CD4-positive, CD25-positive, alpha-beta regulatory T cell (primary cell): ENCODE measurements at places on chromosomes 12 and 14.

GRCh38 chr14:64450255-64450654 lies 15.0 kb upstream of the AKAP5 start:
- no peak overlapping the region for H3K4me3 ChIP-seq
- DNase-seq: no peak
- no peak overlapping the region for H3K27ac ChIP-seq
- no peaks in the 10 kb centered on the region for H3K27me3 ChIP-seq
- H3K36me3 ChIP-seq: peaks cover 34% of the 10 kb centered on the region

GRCh38 chr12:77782034-77782433 lies 48.7 kb upstream of the NAV3 start:
- no peaks in the 10 kb centered on the region for H3K4me1 ChIP-seq
- no peak overlapping the region for H3K4me3 ChIP-seq
- no peak for DNase-seq
- H3K27ac ChIP-seq: no peak overlapping the region

DNA sequence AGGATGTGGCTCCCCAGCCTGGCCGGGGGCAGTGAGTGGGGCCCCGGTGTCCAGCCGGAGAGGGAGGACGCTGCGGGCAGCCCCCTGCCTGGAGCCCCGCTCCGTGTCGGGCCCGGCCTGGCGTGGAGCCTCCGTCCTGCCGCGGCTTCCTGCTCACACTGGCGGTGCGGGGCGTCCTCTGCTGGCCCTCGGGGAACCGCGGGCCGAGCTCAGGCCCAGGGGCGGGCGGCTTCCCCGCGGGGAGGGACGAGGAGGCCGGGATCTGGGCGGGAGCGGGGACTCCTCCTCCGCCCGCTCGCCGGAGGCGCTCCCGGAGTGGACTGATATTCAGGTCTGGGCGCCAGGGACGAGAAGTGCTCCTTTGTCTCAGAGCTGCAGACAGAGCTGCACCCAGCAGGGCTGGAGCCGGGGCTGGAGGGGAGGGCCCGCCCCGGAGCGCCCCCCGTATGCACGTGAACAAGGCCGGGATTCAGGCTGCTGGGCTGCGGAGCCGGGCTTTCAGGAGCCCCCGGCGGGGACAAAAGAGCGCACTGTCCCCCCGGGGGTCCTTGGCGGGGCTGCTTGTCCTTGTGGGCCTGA lies 2.2 kb downstream of the MMP17 start:
- peaks cover 33% of the 10 kb centered on the region for H3K4me1 ChIP-seq
- no peak for DNase-seq
- peaks cover 2% of the 10 kb centered on the region for H3K27me3 ChIP-seq
- no peaks in the 10 kb centered on the region for H3K36me3 ChIP-seq
- H3K27ac ChIP-seq: no peak overlapping the region

DNA sequence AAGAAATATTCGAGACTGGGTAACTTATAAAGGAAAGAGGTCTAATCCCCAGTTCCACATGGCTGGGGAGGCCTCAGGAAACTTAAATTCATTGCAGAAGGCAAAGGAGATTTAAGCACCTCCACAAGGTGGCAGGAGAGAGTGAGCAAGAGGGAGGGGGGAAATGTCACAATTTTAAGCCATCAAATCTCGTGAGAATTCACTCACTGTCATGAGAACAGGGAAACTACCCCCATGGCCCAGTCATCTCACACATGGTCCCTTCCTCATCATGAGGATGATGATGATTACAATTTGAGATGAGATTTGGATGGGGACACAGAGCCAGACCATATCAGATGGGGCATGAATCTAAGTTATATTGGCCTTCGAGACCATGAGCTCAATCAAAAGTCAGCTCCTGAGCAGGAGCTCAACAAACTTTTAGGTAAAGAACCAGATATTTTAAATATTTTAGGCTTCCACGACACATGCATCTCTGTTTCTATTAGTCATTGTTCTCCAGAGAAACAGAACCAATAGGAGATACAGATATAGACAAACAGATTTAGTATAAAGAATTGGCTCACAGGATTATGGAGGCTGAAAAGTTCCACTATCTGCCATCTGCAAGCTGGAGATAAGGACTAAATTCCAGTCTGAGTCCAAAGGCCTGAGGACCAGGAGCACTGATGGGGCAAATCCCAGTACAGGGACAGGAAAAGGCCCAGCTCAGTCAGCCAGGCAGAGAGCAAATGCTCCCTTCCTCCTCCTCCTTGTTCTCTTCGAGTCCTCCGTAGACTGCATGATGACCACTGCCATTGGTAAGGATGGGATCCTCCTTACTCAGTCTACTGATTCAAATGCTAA lies 24.9 kb downstream of the DGLUCY start:
- no peak overlapping the region for H3K4me3 ChIP-seq
- no peaks in the 10 kb centered on the region for H3K27me3 ChIP-seq
- peak; percentile 75 for DNase-seq
- H3K27ac ChIP-seq: no peak overlapping the region
- peaks cover 17% of the 10 kb centered on the region for H3K4me1 ChIP-seq
- H3K36me3 ChIP-seq: peaks cover 21% of the 10 kb centered on the region

GRCh38 chr12:51726931-51727330 lies 121.6 kb downstream of the FIGNL2 start:
- H3K27ac ChIP-seq: no peak overlapping the region
- no peaks in the 10 kb centered on the region for H3K4me1 ChIP-seq
- no peaks in the 10 kb centered on the region for H3K36me3 ChIP-seq
- H3K4me3 ChIP-seq: no peak overlapping the region
- peaks cover 6% of the 10 kb centered on the region for H3K27me3 ChIP-seq
- no peak for DNase-seq

GRCh38 chr14:90639641-90640040 lies 176.6 kb downstream of the TTC7B start:
- no peaks in the 10 kb centered on the region for H3K36me3 ChIP-seq
- no peaks in the 10 kb centered on the region for H3K4me1 ChIP-seq
- no peak overlapping the region for H3K4me3 ChIP-seq
- H3K27me3 ChIP-seq: no peaks in the 10 kb centered on the region
- no peak overlapping the region for H3K27ac ChIP-seq
- no peak for DNase-seq

DNA sequence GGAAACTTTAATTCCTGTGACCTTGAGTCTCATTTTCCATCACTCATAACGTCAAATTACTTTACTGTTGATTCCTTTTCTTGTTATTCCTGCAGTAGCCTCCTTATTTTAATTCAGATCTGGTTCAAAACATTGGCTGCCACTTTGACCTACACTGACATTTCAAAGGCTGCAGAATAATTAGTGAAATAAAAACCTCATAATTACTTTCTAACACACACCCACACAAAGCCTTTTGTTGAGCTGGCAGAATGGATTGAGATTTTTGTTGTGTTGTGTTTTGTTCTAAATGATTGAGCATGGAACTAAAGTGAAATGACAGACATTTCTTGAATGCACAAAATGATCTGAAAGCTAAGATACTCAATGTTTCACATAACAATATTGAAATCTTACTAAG lies 507.5 kb upstream of the STXBP6 start:
- no peaks in the 10 kb centered on the region for H3K36me3 ChIP-seq
- H3K4me1 ChIP-seq: no peaks in the 10 kb centered on the region
- no peaks in the 10 kb centered on the region for H3K27me3 ChIP-seq

DNA sequence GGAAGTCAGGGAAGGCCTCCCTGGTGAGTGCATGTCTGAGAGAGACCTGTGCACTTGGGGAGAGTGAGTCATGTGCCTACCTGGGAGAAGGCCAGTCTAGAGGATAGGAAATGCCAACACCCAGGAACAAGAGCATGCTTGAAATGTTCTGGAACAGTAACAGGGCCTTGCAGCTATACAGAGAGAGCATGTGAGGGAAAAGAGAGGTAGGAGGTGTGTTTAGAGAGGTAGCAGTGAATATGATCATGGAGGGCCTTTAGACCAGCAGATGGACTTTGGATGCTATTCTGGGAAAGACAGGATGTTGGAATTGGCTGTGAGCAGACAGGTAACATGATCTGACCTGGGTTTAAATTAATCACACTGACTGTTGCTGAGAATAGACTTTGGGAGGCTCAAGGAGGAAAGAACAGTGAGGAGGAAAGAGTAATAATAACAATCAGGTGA lies 1143.6 kb downstream of the FLRT2 start:
- no peaks in the 10 kb centered on the region for H3K36me3 ChIP-seq
- H3K27ac ChIP-seq: no peak overlapping the region
- no peak for DNase-seq

DNA sequence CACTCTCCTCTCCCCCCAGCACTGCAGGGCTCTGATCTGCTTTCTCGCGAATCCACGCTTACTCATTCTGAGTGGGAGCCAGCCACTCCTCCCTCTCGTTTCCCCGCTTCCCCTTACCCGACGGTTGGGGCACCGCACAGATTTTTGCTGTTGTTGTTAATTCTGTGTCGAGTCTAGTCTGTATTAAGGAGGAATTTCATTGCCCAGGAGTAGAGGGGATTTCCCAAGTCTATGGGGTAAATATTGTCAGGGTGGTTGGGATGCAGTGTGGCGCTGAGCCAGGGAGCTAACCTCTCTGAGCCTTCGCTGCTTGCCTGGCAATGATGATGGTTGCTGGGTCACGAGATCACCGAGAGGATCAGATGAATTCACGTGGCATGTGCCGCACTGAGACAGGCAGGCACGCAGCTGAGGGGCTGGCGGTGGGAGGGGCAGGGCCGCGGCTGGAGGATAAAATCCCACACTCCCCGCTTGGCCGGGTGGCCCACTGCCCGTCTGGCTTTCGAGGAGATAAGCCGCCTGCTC lies 18.5 kb downstream of the NCOR2 start:
- no peak overlapping the region for H3K27ac ChIP-seq
- H3K4me3 ChIP-seq: no peak overlapping the region
- H3K4me1 ChIP-seq: peaks cover 53% of the 10 kb centered on the region
- no peak for DNase-seq
- H3K27me3 ChIP-seq: no peaks in the 10 kb centered on the region

DNA sequence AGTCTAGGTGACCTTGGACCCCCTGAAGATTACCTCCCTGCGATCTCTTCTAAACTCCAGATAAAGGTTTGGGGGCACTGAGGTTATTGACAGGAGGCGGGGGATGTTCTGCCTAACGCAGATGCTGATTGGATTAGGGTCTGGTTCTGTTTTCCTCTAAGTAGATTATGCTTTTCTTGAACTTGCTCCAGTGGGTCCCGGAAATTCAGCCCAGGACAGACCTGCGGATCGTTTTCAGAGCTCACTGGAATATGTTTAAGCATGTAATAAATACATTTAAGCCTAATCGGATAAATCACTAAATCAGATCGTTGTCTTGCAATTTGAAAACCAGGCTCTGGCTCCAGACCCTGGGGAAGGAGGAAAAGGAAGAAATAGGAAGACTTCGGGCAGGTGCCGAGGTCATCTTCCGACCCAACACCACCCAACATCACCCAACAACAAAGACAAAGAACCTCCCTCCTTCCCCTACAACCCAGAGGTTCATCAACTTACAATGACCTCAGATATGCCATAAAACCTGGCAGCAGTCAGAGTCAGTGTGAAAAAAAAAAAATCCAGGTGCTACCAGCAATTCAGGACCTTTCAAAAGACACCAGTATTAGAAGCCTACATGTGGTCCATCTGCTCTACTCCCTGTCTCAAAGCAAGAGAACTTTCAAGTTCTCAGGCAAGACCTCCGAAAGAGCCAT lies 148.4 kb downstream of the KSR2 start:
- no peaks in the 10 kb centered on the region for H3K27me3 ChIP-seq
- DNase-seq: no peak
- no peaks in the 10 kb centered on the region for H3K36me3 ChIP-seq
- no peak overlapping the region for H3K27ac ChIP-seq
- H3K4me1 ChIP-seq: no peaks in the 10 kb centered on the region

GRCh38 chr12:41981013-41981412 lies 163.7 kb downstream of the GXYLT1 start:
- H3K36me3 ChIP-seq: no peaks in the 10 kb centered on the region
- DNase-seq: no peak
- H3K4me3 ChIP-seq: no peak overlapping the region
- H3K27ac ChIP-seq: no peak overlapping the region

DNA sequence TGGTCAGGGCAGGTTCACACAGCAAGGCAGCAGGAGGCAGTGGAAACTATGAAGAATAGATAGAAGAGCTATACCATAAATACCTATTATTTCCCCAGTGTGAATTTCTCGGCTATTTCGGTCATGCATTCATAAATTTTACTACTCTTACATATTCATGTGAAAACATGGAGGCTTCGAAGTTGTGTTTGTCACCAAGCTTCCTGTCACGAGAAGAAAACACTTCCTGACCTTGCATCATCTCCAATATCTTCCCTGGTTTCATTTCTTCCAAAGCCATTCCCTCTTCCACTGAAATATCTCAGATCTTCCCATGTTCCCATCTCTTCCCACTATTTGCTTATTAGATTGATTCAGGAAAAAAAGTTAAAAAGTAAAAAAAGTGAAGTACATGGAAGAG lies 80.4 kb downstream of the CPNE8 start:
- no peak overlapping the region for H3K27ac ChIP-seq
- no peaks in the 10 kb centered on the region for H3K27me3 ChIP-seq
- H3K4me3 ChIP-seq: no peak overlapping the region
- DNase-seq: no peak

DNA sequence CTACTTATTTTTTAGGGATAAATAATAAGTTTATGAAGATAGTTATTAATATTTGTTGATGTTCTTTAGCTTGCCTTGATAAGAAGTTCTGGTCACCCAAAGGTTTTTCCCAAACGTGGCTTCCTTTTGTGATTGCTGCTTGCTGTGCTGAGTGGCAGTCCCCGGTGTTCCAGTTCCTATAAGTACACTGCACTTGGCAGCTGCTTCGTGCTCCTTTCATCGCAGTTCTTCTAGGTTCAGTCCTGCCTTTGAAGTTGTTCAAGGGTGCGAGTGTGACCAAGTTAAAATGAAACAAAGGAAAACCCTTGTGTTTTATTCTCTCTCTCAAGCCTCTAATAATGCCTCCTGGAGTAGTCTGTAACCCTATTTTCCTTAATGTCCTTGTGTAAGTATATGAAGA lies 128.5 kb upstream of the ATF1 start:
- H3K36me3 ChIP-seq: peaks cover 3% of the 10 kb centered on the region
- DNase-seq: no peak
- H3K27ac ChIP-seq: no peak overlapping the region
- H3K4me1 ChIP-seq: peaks cover 18% of the 10 kb centered on the region
- H3K27me3 ChIP-seq: no peaks in the 10 kb centered on the region

DNA sequence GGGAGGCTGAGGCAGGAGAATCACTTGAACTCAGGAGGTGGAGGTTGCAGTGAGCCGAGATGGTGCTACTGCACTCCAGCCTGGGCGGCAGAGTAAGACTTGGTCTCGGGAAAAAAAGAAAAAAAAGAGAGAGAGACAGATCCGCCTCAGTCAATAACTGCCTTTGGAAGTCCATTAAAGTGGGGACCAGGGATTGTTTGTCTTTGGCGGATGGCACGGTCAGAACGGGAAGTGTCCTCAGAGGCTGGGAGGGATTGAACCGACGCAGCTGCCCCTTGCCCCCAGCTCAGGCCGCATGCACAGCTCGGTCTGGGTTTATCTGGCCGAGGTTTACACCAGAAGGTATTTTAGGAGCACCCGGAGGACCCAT lies 54.4 kb downstream of the TESC start:
- H3K27me3 ChIP-seq: no peaks in the 10 kb centered on the region
- H3K4me3 ChIP-seq: no peak overlapping the region
- no peaks in the 10 kb centered on the region for H3K4me1 ChIP-seq
- no peaks in the 10 kb centered on the region for H3K36me3 ChIP-seq
- no peak overlapping the region for H3K27ac ChIP-seq

GRCh38 chr12:80491166-80491565 lies 47.1 kb downstream of the PTPRQ start:
- H3K27ac ChIP-seq: no peak overlapping the region
- no peaks in the 10 kb centered on the region for H3K27me3 ChIP-seq
- H3K4me1 ChIP-seq: no peaks in the 10 kb centered on the region

- peaks cover 86% of the 10 kb centered on the region for H3K4me1 ChIP-seq
- H3K27me3 ChIP-seq: no peaks in the 10 kb centered on the region
Observed at GRCh38 chr14:61452452-61452851, 131.1 kb downstream of the PRKCH start.

- no peak for DNase-seq
- H3K27ac ChIP-seq: no peak overlapping the region
- H3K27me3 ChIP-seq: no peaks in the 10 kb centered on the region
- no peaks in the 10 kb centered on the region for H3K36me3 ChIP-seq
Observed at GRCh38 chr12:65668981-65669695, 155.1 kb upstream of the HMGA2 start.
